OCI-M1 (cell line): ENCODE measurements at places on chromosomes 13 and 19.
A peak's percentile ranks its signal among the peaks of the same experiment; 100 is the strongest.

DNA sequence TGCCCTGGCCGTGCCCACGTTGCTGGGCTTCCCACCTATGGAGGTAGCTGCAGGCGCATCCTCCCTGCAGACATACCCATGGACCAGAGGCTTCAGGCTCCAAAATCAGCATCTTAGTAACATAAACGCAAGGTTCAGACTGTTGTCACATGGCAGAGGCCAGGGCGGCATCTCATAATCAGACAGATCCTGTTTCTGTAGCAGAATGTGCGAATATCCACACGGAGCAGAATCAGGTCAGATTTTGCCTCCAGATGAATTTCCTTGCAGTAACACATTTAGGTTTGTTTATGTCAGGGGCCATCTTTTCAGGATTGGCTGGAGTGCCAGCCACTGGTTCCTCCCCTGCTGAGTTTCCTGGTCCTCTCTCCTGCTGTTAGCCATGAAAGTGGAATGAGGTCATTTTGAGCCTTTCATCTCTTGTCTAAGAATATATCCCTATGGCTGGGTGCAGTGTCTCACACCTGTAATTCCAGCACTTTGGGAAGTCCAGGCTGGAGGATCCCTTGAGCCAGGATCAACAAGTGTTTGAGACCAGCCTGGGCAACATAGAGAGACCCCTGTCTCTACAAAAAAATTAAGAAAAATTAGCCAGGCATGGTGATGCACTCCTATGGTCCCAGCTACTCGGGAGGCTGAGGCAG is 20.5 kb downstream of the SMARCA4 start:
- DNase-seq, result no peak

DNA sequence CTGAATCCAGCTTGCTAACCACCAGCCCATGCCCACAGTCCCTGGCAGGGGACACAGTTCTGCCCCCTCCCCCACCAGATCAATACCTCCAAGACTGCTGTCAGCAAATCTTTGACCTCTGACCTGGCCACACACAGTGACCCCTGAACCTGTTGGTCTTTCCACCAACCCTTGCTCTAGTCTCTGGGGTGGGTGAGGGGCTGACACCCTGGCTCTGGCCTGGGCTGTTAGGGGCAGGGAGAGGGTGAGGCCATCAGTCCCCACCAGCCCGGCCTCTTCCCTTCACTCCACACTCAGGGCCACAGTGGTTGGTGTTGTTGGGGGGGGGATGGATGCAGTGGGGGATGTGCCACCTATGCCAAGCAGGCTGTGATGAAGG is 21.8 kb upstream of the SLC7A10 start:
- DNase-seq, result no peak

- DNase-seq, result no peak
Observed at GRCh38 chr13:76792731-76793347, 93.4 kb downstream of the KCTD12 start.

GRCh38 chr19:41133260-41133659 is 19.0 kb downstream of the CYP2F1 start:
- no peak for DNase-seq

- DNase-seq, result peak; percentile 93
Observed at GRCh38 chr19:19033426-19034203, at the start of the genes ARMC6 and SUGP2. ARMC6 (plus strand) TSS chr19:19033603; CDS start chr19:19034210, 607 bp downstream. SUGP2 (minus strand) TSS chr19:19033517; CDS start chr19:19031071, 2,446 bp downstream.

- peak; percentile 76 for DNase-seq
Observed at GRCh38 chr19:10603873-10604459, 16.9 kb upstream of the AP1M2 start.

DNA sequence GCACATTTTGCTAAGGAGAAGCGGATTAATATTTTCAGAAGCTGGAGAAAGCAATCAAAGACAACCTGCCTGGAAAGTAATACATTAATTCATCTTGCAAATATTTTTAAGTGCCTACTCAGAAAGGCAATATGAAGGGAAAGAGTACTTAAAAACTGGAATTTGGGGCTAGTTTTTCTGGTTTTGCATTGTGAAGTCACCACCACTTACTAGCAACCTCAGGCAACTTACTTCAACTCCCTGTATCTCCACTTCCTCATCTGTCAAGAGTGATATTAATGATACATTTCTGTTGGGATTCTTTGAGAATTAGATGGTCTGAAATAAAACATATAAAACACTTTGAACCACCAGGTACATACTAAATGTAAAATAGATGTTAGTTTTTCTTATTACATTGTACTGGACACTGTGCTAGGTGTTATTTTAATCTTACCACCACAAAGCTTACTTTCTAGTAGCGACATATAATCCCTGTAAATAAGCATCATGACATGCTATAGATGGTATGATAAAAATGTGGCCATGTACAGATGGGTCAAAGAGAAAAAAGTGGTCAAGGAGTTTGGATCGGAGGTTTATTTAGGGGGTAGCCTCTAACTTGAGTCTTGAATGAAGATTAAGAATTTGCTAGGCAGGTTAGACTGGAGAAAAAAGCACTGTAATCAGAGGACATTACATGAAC is 101.2 kb downstream of the SPRY2 start:
- DNase-seq, result no peak

DNA sequence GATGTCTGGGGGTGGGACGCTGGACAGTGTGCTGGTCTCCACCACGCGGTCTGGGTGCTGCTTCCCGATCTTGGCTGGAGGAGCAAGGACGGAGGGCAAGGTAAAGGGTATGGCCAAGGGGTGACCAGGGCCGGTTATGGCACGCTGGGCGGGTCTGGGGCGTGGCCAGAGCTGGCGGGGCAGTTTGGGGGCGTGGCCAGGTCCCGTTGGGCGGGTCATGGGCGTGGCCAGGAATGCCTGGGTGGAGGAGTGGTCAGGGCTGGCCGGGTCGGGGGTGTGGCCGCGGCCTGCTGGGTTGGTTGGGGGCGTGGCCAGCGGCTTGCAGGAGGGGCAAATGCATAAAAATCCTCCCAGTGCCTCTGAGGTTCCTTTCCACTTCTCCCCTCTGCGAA is 19.2 kb downstream of the GPX4 start:
- DNase-seq, result peak; percentile 51

GRCh38 chr13:62444805-62445204 is 1029.2 kb upstream of the PCDH20 start:
- DNase-seq, result no peak

DNA sequence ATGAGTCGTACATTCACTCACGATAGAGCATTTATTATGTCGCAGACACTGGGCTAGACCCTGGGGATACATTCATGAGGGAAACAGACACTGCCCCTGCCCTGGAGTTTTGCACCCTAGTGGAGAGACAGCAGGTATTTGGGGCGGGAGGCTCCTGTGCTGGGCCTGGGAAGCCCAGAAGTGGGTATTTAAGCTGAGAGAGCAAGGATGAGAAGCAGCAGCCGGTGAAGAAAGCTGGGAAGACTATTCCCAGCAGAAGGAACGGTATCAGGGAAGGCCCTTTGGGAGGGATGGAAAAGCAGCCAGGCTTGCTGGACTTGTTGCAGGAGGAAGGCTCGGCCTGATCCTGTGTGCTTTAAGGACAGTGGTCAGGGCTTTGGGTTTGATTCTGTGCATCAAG is 54.5 kb downstream of the CDADC1 start:
- no peak for DNase-seq

GRCh38 chr13:46648166-46648607 is 95.2 kb downstream of the LRCH1 start:
- peak; percentile 73 for DNase-seq
